ENCODE measurements at places on chromosomes 3 and 15. TPM values are rescaled to one million over a fixed set of nuclear protein-coding genes. Genes with fewer than 3 reads are reported as not detected.

Gene CCR9
- total RNA-seq, result not detected

Gene LRTM1
- not detected for total RNA-seq

Gene RASGRP1
- 1.0 TPM for total RNA-seq

Gene SAXO2
- total RNA-seq, result not detected

Gene SLC22A13
- total RNA-seq, result 0.16 TPM

Gene RTP3
- not detected for total RNA-seq

Gene AP3B2
- total RNA-seq, result 0.16 TPM

Gene RHCG
- not detected for total RNA-seq

Gene ECE2
- total RNA-seq, result not detected

Gene KLHL6
- total RNA-seq, result not detected

Gene PLSCR2
- not detected for total RNA-seq

Gene BOC
- total RNA-seq, result 7.6 TPM

Gene SPTBN5
- under 0.01 TPM for total RNA-seq

Gene FRMD5
- 10.8 TPM for total RNA-seq

Gene ERICH6
- total RNA-seq, result not detected

Gene OCA2
- total RNA-seq, result 0.49 TPM

Gene GREM1
- total RNA-seq, result 78.7 TPM

Gene KIF7
- 10.0 TPM for total RNA-seq

Data from mesangial cell (primary cell).